ENCODE measurements at places on chromosomes 12 and 14.

DNA sequence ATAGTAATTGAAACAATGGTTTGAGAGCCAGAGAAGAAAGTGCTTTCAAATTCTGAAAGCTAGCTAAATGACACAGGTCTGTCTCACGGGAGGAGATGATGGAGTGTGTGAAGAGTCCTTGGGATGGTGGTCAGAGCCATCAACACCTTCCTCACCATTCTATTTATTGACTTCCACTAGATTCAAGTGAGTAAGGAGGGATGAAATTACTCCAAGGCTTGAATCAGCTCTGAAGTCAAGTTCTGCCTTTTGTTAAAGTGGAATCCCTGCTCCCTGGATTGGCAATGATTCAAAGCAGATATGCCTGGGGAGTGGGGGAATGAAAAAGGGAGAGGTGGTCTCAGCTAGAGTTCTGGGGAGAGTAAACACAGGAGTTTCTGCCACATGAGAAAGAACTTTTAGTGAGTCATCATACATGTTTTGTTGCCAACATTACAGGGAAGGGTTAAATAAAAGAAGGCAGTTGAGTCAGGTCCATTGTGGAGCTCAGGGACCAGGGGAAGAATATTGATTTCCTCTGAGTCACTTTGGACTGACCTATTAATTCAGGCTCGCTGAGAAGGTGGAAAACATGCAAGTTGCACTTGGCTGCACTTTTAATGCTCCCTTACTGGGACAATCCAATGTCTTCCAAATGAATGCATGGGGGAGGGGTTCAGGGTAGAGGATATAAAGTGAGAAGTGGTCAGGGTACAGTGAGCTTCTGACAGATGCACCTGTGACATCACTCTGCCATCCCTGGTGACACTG is 142.7 kb downstream of the TBX5 start:
- no peak for DNase-seq

- DNase-seq, result no peak
These were observed 659.8 kb downstream of the VRK1 start for GRCh38 chr14:97456958-97457357.

GRCh38 chr12:90939382-90939781 is 15.6 kb downstream of the CCER1 start:
- no peak for DNase-seq

DNA sequence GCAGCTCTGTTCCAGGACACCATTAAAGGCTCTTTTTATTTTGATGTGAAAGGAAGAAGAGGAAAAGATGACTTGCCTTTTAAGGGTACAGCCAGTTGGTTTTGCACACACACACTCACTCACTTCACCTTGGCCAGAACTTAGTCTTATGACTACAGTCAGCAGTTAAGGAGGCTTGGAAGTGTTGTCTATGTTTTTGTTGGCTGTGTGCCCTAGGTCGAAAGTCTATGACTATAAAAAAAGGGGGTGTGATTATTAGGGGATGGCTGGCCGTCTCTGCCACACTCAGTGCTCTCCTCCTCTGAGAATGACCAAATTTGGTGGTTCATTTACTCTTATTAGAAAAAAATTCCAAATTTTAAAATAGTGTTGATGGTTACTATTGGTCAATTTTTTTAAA is 139.5 kb upstream of the OTX2 start:
- no peak for DNase-seq

- DNase-seq, result no peak
These were observed 48.0 kb downstream of the TMEM116 start for GRCh38 chr12:111964935-111965334.

All from HFFc6 (cell line).